T-helper 1 cell (primary cell): ENCODE measurements at places on chromosomes 12 and 14.

GRCh38 chr12:26863515-26863914 is 30.5 kb upstream of the ITPR2 start:
- no peak for DNase-seq

- no peak for DNase-seq
Observed at GRCh38 chr12:92989715-92990484, 60.8 kb upstream of the EEA1 start.

DNA sequence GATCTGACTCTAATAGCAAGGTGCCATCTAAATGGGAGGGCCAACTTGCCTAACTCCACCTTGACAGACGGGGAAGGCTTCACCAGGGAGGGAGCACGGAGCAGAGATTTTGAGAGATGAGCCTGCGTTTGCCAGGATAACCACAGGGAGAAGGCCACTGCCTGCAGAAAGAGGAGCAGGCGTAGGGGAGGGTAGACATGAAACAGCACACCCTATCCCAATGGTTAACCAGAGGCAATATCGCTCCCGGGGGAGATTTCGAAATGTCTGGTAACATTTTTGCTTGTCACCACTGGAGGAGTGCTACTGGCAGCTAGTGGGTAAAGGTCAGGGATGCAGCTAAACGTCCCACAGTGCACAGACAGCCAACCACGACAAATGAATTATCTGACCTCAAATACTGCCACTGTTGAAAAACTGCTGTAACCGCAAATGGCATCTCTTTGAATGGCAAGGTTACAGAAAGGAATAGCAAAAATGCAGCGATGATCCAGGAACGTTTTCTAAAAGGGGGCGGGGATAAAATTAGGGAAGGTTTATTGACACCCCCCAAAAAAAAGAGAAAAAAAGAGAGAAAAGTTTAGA is 126.0 kb upstream of the ATF7IP start:
- DNase-seq: no peak

DNA sequence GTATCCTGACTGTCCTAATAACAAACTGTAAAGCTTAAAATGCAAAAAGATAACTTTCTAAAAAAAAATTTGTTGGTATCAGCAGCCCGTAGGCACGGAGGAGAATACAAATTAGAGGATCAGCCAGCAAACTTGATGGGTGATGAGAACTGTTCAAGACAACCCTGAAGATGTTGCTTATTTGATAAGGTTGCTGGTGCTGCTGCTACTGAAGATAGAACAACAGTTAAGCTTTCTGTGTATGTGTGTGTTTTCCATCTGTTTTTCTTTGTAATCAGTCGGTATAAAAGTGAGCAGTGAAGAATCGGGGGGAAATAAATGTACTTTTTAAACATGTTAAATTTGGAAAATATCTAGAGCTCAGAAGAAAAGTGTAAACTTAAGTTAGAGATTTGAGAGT is 67.4 kb upstream of the POC1B start:
- no peak for DNase-seq

GRCh38 chr12:49809381-49809905 is 18.8 kb downstream of the NCKAP5L start:
- no peak for DNase-seq
